ENCODE measurements at places on chromosomes 7 and 10. TPM values are rescaled to one million over a fixed set of nuclear protein-coding genes. Genes with fewer than 3 reads are reported as not detected.

IQCE gene
- 16.9 TPM for polyA plus RNA-seq

- no peak for DNase-seq
Measured at GRCh38 chr10:32600317-32600716, 154.4 kb downstream of the CCDC7 start.

DNA sequence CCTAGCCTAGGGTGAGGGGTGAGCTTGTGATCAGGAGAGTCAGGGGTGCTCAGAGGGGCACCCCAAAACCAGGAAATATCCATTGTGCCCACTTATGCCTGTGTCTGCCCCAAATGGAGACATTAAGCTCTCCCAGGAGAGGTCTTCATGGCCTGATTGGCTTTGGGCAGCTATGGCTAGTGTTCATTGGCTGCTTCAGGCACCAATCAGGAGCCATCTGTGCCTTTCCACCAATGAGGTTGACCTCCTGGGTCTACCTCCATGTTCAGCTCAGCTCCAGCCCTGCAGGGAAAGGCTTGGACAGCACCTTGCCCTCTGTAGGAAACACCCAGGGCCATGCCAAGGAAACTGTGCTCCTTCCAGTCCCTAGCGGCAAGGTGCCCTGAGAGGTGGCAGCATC is 23.9 kb upstream of the HSPB1 start:
- no peak for DNase-seq

GRCh38 chr10:48199580-48200377 is 74.7 kb downstream of the FRMPD2 start:
- no peak for DNase-seq

All from right lung (tissue), 10 donors.